ENCODE measurements at places on chromosomes 12 and 14.

- no peak for DNase-seq
Measured at GRCh38 chr12:109717390-109718357, 4.0 kb downstream of the FAM222A start.

- DNase-seq = no peak
Measured at GRCh38 chr12:132014915-132015280, 65.2 kb downstream of the EP400 start.

GRCh38 chr14:93040982-93041381, 74.7 kb downstream of the ITPK1 start:
- DNase-seq = no peak

DNA sequence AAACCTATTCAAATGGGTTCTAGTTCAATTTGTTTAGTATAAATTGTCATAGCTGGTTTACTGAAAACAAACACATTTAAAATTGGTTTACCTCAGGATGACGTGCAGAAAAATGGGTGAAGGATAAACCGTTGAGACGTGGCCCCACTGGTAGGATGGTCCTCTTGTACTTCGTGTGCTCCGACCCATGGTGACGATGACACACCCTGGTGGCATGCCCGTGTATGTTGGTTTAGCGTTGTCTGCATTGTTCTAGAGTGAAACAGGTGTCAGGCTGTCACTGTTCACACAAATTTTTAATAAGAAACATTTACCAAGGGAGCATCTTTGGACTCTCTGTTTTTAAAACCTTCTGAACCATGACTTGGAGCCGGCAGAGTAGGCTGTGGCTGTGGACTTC, 8.3 kb downstream of the CALM1 start:
- DNase-seq = no peak

GRCh38 chr12:78403136-78403535, 461.4 kb upstream of the SYT1 start:
- DNase-seq = no peak

GRCh38 chr12:111034083-111034885, 113.9 kb upstream of the MYL2 start:
- no peak for DNase-seq

GRCh38 chr12:50353404-50353803, 43.0 kb downstream of the FAM186A start:
- DNase-seq = no peak

DNA sequence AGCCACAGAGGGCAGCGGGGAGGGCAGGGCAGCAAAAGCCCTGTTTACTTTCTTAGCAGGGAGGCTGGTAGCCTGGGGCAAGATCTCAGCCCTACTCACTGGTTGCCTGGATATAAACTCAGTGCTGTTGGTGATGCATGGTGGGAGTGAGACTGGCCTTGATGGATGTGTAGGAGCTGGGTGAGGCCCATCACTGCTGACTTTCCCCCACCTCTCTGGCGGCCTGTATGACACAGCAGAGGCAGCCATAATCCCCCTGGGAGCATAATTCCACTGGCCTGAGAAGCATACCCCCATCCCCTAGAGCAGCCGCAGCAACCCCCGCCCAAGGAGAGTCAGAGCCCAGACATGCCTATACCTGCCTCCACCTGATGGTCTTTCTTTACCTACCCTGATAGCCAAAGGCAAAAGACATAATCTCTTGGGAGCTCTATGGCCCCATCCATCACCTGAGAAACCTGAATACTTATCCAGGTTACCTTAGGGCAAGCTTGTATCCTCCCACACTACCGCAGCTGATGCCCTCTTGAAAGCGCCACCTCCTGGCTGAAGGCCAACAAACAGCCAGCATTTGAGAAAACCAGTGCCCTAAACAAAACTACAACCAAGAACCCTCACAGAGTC, 59.3 kb downstream of the DNAI7 start:
- no peak for DNase-seq

DNA sequence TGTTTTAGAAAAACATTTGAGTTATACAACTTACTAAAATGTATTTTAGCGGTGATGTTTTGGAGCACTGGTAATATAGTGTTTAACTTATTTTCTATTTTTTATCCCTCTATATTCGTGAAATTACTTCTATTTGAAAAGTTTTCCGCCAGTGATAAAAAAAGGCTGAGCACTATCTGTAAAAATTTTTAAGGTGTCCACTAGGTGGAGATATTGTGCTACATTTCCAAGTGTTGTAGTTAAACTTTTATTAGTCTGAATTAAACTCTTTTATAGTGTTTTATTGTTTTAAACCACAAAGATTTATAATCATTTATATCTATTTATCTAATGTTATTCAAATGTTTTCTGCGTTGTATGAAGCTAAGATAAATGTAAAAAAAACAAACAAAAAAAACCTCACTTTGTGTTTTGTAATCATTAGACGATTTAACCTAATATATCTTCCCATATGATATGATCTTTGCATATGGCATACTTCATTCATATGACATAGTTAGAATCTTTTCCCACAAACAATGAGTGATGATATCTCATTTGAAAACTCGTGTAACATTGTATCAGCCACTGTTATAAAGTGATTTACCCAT, 11.8 kb downstream of the ALG10B start:
- peak; percentile 41 for DNase-seq

DNA sequence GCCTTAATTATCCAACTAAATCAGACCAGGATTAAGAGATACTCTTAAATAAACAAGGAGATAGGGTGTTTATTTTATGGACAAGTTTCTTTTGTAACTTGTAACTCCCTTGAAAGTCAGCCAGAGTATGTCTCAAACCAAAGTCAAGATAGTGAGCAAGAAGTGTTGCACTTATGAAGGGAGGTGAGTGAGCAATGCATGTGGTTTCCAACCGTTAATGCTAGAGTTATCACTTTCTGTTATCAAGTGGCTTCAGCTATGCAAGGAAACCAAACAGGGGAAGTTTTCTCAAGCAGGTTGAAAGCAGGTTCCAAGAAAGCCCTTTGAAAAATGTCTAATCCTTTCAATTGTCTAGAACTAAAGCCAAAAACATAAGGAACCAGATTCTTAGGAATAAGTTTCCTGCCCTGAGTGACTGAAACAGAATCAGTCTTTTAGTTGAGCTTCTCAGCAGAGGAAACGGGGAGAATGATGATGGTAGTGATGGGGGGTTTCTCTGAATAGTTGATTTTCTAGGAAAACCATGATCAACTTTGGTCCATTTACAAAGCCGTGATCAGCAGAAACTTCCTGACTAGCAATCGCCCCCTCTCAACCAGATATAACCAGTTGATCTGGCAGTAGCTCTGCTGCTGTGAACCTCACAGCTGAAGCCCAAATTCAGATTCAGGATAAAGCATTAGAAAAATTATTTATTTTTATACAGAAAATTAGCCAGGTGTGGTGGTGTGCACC, 128.4 kb downstream of the DAD1 start:
- peak; percentile 43 for DNase-seq

DNA sequence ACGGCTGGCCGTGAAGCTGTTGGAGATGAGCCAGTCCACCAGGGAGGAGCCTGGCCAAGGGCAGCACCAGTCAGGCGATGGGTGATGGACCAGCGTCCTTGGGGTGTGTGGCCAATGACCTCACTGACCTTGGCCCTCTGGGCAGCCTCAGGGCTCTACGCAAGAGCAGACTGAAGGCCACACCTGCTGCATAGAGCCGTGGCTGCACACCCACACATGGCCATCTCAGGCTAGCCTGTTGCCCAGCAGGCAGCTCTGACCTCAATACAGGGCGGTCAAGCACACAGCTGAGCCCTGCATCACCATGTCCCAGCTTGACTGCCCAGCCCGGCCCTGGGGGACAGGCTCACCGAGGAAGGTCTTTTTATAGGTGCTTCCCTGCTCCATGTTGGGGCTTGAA, 19.2 kb downstream of the PLEK2 start:
- DNase-seq = no peak

GRCh38 chr12:76552343-76552938, 7.1 kb downstream of the OSBPL8 start:
- DNase-seq = no peak

DNA sequence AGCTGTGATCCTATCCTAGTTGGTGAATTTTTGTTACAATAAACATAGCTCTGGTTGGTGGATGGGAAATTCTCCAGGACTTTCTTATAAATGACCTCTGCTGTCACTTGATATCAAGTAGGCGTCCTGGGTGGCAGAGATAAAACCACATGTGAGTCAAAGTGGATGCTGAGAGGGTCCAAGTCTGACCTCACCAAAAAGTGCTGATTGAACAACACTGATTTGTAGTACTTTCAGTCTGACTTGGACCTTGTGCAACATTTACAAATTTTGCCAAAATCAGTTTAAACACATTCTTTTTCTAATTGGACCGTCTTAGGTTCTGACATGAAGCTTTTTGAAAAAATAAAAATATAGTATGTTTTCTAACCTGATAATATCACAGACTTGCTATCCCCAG, 585.6 kb downstream of the GALC start:
- no peak for DNase-seq

DNA sequence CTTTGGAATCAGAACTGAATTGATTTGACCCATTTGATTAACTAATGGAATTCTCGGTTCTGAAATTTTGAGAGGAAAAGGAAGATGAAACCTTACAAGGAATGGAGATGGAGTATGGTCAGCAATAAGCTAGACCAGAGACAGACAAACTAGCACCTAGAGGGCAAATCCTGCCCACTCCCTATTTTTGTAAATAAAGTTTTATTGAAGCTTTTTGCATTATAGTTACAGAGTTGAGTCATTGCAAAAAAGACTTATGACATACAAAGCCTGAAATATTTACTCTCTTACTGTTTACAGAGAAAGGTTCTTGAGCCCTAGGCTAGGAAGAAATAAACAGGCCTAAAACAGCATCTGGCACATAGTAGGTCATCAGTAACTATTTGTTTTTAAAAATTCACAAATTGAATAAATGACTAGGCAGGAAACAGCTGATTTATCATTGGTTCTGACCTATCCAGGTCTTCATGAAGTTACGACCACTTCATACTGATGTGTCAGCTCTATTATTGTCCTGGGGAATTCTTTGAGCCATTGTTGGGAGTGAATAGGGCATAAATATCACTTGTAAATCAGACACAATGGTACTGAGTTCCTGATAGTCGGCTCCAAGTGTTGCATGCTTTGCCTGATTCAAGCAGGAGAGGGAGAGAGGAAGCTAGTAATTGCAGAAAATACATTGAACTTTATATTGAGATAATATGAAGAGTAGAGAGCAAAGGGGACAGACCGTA, 14.6 kb upstream of the STAB2 start:
- DNase-seq = no peak

GRCh38 chr12:54249489-54249888, 30.4 kb downstream of the CBX5 start:
- no peak for DNase-seq

- DNase-seq = no peak
Measured at GRCh38 chr12:42281278-42281677, 43.2 kb upstream of the YAF2 start.

DNA sequence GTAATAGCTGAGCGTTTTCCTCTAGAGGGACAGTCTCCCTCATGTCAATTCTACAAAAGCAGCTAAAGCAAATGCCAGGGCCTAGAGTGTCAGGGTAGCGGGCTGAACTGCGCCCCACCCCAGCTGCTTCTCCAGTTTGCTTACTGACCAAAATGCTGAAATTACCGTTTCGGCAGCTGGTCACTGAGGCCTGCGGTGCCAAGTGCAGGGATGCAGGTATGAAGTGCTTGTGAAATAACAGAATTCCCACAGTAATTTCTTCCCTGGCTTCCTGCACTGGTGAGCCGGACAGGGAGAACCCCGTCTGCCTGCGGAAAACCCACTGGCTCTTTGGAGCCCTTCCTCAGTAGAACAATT, 19.1 kb downstream of the PSMC1 start:
- no peak for DNase-seq

DNA sequence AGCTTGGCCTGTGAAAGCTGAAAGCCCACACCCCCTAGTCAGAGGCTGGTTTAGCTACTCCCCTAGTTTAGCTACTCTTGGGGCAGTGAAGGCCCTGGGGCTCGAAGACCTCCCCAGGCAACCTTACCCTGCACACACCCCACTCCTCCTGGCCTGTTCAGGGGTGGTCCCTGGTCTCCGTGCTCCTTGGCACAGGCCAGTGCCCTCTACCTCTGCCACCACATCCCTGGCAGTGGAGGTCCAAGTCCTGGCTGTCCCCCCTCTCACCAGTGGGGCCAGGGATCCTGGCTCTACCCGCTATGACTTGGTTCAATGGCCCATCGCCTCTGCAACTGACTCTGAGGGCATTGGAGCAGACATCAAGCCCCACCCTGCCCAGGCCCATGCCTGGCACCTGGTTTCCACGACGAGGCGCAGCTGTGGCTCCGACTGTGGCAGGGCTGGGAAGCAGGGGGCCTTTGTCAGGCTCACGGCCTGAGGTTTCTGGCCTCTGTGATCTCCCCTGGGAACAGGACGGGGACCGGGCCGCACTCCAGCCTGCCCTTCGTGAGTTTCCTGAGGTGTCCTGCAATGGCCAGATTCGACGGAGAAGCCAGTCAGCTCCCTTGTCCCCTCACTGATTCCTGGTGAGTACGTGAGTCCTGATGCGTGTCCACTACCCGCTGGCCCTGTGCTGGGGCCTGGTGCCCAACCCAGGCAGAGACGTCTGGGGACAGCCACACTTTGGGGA, 5.7 kb downstream of the TMEM121 start:
- no peak for DNase-seq

DNA sequence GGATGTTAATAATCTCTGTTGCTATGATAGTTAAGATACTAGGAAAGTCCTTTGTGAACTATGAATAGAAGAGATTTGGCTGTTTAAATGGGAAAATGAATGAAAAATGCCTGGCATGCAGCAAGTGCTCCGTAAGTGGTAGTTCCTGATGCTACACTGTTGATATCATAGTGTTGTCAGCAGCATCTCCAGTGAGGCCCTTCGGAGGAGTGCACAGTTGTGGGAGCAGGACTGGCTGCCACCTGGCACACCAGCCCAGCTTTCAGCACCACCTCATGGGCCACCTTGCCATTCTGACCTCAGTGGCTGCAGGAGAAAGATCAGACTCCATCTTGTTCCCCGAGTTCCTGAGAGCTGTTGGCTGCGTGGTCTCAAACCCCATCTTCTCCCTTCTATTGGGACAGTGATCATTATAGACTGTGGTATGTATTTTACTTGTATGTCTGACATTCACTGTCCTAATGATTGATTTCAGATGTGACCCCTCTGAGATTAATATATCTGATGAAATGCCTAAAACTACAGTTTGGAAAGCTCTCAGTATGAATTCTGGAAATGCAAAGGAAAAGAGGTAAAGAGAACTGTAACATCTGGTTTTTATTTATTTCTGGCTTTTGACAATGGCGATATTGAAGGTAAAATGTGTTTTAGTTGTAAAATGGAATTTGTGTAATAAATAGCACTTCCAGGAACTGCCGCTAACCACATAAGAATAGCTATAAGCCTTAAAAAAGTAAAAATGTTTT, 80.9 kb downstream of the SLC4A8 start:
- DNase-seq = no peak

DNA sequence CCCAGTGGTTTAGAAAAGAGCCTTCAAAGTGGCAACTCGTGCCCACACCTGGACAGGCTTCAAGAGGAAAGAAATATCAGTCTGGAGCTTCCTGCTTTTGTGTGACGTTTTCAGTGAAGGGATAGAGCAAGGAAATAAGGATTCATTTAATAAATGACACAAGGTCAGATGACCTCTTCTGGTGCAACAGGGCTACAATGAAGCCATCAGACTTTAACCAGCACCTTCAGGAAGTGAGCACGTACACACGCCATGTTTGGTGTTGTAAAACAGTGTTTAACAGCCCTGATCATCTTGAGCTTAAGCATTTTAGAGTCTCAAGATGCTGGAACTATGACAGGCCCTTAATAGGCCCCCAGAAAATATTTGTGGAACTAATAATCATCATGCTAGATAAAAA, 59.1 kb downstream of the CCDC60 start:
- no peak for DNase-seq
